ENCODE measurements at places on chromosomes 2 and 18. TPM values are rescaled to one million over a fixed set of nuclear protein-coding genes. Genes with fewer than 3 reads are reported as not detected.

DNA sequence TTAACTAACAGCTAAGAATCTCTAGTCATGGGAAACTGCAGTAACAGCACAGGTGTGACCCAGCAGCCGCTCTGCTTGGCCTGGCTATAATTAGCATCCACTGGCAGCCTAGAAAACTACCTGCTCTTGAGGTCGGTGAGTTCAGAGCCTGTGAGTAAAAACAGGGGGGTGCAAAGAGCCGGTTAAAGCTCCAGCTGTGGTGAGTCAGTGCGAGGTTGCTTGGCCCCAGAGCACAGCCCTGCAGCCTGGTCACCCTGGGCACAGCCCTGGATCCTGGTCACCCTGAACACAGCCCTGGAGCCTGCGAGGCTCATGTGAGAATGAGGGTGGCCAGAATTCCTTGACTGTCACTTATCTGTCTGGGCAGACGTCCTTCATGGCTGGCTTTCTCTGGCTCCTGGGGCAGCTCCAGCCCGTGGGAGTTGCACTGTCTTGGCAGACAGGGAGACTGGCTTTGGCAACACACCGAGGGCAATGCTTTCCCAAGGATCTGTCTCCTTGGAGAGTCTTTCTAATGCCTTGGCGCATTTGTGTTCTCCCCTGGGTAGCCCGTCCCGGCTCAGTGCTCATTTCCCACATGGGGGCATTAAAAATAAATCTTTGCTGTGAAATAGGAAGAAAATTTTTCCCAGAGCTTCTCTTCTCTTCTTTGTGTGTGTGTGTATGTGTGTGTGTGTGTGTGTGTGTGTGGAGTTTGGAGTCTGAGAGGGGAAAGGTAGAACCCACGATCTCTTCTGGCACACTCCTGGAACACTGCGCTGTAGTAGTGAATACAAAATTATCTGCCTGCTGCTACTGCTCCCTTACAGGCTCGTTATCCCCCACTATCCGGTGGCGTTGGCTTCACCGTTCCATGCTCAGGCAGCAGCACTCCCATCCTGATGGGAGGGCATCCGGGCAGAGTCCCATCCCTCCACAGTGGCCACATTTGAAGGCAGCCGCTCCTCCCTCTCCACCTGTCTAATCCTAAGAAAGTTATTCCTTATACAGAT is 250.2 kb upstream of the MEX3C start:
- no peak for DNase-seq

GRCh38 chr2:120741571-120742561 is 6.2 kb downstream of the GLI2 start:
- no peak for DNase-seq

- DNase-seq = no peak
Observed at GRCh38 chr18:60060578-60060977, 160.8 kb downstream of the PMAIP1 start.

GRCh38 chr2:8539743-8540551 is 141.9 kb upstream of the ID2 start:
- DNase-seq = no peak

GRCh38 chr2:166613226-166613625 is 119.2 kb upstream of the SCN7A start:
- no peak for DNase-seq

- DNase-seq = peak; percentile 12
Observed at GRCh38 chr2:189798312-189799029, 14.2 kb downstream of the PMS1 start.

DNA sequence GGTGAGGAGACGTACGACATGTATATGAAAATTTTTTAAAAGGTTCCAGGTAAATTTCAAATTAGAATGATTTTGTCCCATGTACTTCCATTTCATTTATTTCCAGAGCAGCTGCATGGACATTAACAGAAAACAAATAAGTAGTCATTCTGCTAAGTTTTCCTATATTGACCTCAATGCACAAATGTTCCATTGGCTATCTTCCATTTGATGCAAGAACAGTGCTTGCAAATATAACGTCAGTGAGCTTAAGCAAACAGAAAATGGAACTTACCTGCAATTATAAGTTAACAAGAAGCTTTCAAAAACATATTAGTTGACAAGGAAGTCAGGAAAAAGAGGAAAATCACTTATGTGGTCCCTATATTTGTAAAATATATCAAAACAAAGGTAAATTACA is 16.6 kb downstream of the PAIP2B start:
- no peak for DNase-seq

GRCh38 chr2:134679745-134680144 is 39.1 kb downstream of the TMEM163 start:
- DNase-seq = no peak

GRCh38 chr18:74234326-74235171 is 57.2 kb downstream of the CYB5A start:
- DNase-seq = no peak

DNA sequence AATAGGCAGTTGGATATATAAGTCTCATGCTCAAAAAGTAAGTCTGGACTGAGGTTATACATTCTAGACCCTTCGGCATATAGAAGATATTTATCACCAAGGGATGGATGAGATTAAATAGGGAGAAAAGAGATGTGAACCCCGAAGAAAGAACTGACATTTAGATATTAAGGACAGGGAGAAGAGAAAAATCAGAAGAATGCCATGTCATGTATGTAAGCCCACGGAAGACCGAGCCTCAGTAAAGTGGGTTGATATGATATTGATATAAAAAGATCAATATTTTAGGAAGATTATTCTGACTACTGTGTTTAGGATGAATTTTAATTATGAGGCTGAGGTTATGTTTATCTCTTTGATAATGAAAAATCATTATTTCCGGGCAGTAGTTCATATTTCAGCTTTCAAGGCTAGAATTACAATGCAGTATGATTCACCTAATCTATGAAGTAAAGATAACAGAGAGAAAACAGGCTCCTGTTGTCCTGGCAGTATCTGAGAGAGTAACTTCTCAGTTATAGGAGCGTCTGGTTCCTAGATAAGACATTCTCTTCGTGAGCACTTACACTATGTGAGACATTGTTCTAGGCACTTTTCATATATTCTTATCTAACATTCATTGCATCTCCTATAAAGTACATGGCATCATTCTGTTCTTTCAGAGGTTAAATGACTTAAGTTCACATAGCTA is 83.0 kb downstream of the UBR3 start:
- DNase-seq = no peak

DNA sequence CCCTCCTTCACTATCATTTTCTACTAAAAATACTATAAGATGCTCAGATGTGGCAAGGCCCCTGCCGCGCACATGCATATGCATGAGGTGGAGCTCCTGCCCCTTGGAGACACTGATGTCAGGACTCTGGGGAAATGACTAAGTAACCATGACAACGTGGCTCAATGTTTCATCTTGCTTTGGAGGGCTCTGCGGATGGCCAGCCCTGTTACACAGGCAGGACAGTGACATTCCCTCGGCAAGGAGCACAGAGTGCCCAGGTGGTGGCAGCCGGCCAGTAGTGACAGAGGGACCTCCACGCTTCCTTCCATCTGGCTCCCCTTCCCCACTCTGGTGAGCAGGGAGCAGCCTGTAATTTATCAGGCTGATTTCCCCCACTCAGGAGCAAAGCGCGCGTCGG is 364.1 kb downstream of the SS18 start:
- DNase-seq = no peak

DNA sequence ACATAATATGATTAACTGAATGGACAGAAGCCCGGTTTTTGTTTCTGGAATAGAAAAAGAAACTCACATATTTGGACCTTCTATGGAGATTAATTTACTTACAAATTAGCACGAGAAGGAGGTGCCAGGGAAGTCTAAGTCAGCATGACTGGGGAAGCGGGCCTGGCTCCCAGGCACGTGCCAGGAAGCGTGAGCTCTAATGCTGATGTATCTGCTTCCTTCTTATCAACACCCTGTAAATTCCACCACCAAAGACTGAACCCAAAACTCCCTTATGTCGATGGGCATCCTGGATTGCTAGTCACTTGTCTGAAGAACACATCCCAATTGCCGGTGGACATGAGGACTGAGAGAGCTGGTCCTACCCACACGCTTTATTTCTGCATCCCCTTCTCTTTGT is 134.5 kb downstream of the GALNT14 start:
- DNase-seq = no peak

DNA sequence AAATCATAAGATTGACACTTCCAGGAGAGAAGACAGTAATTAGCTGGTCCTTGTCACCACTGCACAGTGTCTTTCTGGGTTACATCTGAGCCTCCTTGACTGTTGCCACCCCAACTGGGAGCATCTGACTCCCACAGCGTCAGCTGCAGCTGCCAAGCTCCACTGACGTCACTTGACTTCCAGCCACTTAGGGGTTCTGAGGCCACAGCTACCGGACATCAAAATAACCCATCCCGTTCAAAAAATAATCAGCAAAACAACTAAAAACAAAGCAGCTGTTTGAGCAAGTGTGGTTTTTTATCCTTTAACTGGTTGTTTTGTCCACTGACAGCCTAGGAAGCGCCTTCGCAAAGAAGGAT is 206.5 kb upstream of the AGAP1 start:
- no peak for DNase-seq

DNA sequence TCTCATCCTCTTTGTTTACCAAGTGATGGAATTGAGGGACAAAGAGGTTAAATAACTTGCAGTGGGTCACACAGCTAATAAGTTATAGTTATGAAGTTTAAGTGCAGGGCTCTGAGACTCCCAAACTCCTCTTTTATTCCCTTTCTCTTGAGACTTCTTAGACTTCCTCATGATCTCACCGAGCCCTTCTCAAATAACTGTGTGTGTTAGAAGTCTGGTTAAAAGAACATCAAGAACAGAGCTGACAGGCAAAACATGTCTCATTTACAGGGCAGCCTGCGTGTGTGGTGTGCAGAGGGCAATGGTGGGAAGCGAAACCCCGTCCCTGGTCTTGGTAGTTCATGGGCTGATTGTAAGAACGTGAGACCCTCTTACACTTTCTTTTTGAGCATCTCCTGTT is 368.0 kb downstream of the SLC4A3 start:
- no peak for DNase-seq

DNA sequence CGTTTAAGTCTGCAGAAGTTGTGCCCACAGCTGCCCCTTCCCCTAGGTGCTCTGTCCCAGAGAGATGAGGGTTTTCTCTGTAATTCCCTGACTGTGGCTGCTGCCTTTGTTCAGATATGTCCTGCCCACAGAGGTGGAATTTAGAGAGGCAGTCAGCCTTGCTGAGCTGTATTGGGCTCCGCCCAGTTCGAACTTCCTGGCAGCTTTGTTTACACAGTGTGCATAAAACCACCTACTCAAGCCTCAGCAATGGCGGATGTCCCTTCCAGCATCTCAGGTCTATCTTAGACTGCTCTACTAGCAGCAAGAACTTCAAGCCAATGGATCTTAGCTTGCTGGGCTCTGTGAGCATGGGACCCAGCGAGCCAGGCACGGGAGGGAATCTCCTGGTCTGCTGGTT is 48.1 kb downstream of the LHCGR start:
- no peak for DNase-seq

DNA sequence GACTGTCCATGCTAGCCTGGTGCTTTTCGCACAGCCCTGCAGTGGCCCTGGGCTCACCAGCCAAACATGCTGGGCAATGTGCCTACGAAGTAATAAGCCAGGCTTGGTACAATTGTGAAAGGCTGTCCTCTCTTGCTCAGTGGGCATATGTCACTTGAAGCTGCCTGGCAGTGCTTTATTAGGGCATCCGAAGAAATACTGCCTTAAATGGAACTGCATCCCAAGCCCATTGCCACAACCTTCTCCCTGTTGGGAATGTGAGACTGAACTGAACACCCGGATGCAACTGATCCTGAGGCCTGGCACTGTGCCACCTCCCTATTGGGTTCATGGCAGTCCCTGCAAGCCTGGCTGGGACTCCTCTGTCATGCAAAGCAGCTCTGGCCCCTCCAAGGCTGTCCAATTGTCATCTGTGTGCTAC is 15.9 kb downstream of the CAPG start:
- DNase-seq = no peak

GRCh38 chr18:69830189-69830588 is 117.5 kb downstream of the CD226 start:
- no peak for DNase-seq

GRCh38 chr2:125745514-125745913 is 910.4 kb upstream of the GYPC start:
- DNase-seq = no peak

DNA sequence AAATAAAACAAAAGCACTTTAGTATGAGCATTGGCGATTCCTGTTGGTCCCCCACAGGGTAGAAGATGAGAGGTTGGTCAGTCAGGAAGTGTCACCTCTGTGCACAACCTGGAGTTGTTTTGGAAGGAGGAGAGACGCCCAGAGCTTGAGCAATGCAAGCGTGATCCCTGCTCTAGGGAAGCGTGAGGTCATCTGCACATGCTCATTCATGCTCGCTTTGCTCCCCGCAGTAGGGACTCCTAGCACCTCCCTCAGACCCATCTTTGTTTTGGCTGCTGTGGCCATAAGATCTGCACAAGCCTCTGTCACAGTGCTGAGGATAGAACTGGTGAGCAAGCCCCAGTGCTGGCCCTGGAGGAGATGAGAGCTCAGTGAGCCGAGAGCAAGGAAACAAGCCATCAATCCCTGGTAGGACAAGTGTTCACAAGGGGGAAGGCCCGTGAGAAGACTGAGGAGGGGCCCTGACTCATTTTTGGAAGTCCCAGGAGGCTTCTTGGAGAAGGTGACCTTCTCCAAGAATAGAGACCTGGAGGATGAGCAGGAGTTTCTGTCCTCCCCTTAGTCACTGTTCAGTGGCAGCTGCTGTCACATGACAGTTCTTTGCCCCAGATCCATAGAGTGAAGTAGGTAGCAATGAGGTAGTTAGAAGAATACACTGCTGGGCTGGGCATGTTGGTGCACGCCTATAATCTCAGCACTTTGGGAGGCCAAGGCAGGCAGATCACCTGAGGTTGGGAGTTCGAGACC is 13.3 kb upstream of the ATP8B1 start:
- no peak for DNase-seq

RFTN2 gene
- total RNA-seq = not detected

GRB14 gene
- 6.3 TPM for total RNA-seq

POU3F3 gene
- total RNA-seq = not detected

SIX3 gene
- 1.2 TPM for total RNA-seq

NPHP1 gene
- 4.7 TPM for total RNA-seq

DOK6 gene
- total RNA-seq = not detected

CHRND gene
- total RNA-seq = not detected

GALNT5 gene
- total RNA-seq = 3.9 TPM

SERPINB5 gene
- 19.5 TPM for total RNA-seq

FZD7 gene
- total RNA-seq = 14.6 TPM

SP5 gene
- 0.98 TPM for total RNA-seq

VWA3B gene
- 0.47 TPM for total RNA-seq

POMC gene
- total RNA-seq = not detected

CD8B2 gene
- not detected for total RNA-seq

KLHL41 gene
- 0.15 TPM for total RNA-seq

PSD4 gene
- 12.6 TPM for total RNA-seq
